Stimulated activated CD4-positive, alpha-beta T cell treated with anti-CD3 and anti-CD28 coated beads, TNF-alpha, amount 100 ng/mL, for 48 hours (primary cell): ENCODE measurements at places on chromosomes 3 and 15.

- no peak for DNase-seq
Observed at GRCh38 chr3:12981306-12982275, 91.6 kb downstream of the IQSEC1 start.

- no peak for DNase-seq
Observed at GRCh38 chr3:56927855-56928254, 126.1 kb upstream of the ARHGEF3 start.

- DNase-seq, result no peak
Observed at GRCh38 chr3:191972714-191973398, 511.9 kb downstream of the PYDC2 start.

GRCh38 chr3:59608356-59608755 lies 558.5 kb upstream of the CFAP20DC start:
- no peak for DNase-seq

DNA sequence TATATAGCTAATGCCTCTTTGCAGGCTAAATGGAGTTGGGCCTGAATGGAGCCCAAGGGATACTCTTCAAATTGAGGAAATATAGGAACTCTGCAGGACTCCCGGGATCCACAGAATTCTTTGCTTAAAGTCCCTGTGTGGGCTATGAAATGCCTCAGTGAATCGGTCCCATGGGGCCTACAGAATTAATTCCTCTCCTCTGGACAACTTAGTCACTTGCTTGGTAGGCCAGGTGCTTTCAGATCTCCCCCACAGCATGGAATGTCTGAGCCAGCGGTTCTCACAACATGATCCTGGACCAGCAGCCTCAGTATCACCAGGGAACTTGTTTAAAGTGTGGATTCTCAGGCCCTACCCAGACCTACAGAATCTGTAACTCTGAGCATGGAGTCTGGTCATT lies 15.1 kb upstream of the PRICKLE2 start:
- no peak for DNase-seq

DNA sequence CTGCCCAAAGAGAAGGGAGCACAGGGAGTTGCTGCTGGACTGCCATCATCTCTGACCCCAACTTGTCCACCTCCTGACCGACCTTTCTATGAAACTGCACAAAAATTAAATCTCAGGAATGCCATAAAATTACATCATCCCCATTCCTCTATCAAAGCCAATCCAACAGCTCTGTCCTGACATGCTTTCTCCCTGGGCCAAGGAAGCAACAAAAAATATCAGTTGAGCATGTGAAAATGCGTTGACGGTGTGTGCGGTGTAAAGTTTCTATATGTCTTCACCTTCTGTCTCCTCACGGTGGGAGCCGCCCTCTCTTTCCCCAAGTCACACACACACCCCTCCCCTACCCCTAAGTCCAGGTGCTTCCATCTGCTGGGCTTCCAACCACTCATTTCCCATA lies 3.6 kb upstream of the ZNF774 start:
- DNase-seq, result no peak

GRCh38 chr3:151130428-151130827 lies 45.0 kb downstream of the MED12L start:
- no peak for DNase-seq

DNA sequence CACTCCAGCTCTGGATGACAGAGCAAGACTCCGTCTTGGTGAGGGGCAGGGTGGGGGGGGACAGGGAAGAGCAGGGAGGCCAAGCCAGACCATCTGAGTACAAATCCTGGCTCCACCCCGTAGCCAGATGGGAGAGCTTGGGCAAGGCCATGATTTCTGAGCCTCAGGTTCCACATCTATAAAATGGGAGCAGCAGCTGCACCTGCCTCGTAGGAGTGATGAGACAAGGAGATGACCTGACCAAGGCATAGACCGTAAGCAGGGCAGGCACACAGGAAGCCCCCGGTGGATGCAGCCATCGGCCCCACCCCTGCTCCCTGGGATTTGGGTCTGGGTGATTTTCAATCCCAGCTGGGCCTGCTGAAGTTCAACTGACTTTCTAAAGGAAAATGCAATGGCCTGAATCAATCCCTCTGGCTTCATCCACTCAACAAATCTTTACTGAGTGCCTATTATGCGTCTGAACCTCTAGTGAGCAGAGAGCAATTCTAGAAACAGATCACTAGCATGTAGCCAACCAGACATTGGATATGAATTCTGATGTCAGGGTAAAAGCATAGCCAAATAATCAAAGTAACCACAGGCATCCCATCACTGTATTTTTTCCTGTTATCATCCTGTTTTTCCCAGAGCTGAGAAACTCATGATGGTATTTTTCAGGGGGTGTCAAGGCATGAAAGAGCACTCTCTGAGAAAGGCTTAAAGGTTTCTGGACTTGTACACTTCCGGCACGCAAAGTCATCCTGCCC lies 141.2 kb downstream of the NUP210 start:
- no peak for DNase-seq

DNA sequence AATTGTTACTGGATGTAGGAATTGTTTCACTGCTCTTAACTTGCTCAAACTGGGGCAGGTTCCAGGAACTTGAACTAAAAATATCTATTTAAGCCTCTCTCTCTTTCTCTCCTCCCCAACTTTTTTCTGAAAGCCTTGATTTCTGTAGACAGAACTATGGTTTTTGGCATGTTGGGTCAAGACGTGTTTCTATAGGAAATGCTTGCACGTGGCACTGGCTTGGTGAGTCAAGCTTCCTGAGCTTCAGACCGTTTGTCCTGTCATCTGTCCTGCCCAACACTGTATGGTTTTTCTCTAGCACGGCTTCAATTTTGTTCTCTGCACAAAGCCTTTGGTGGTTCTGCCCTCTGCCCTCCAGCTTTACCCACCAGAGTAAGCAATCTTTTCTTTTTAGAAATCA lies 13.5 kb downstream of the EAF1 start:
- DNase-seq, result no peak

DNA sequence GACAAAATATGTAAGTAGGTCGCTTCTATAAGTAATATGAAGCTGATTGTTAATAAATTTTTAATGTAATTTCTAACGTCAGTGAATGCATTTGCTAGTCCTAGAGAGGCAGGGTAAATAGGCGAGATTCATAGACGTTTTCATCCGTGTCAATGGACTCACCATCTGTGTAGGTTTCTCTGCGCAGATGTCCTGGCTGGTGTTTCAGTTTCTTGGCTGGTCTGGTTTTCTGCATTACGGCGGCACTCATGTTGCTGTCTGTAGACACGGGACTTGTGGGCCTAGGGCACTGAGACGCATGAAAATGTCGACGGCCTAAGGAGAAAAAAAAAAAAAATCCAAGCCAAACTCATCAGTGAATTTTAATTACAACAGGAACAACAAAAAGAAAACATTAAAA lies 1153.3 kb downstream of the ROBO1 start:
- no peak for DNase-seq

DNA sequence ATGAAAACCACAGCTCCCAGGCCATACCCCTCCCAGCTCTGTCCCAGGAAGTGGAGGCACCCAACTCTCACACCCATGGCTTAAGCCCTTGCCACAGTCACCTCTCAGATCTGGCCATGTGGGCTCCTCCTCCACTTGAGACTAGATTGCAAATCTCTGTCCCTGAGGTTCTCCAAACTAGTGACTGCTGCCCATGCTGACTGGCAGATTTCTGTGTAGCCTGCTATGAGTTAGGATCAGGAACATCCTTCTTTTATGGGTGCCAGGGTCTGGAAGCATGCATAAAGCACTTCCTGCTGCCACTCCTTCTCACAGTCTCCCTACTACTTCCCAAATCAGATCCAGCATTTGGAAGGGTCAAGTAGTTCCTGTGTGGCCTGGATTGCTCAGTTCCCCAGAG lies 59.6 kb upstream of the GOLIM4 start:
- DNase-seq, result no peak

GRCh38 chr15:63414474-63415120 lies 33.0 kb upstream of the CA12 start:
- no peak for DNase-seq

DNA sequence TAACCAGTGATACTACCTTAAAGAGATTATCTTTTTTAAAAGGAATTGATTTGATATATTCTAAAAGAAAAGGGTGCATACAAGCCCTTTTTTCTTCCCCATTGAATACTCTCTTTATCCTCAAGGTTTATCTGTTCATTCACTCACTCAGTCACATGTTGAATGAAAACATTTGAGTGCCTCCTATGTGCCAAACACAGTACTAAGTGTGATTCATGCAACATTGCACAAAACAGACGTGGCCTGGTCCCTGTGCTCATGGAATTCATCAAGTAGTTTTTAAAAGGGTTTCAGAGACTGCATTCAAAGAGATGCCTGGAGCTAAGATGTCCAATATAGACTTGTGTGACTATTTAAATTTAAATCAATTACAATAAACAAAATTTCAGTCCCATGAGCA lies 462.2 kb upstream of the MDFIC2 start:
- no peak for DNase-seq

DNA sequence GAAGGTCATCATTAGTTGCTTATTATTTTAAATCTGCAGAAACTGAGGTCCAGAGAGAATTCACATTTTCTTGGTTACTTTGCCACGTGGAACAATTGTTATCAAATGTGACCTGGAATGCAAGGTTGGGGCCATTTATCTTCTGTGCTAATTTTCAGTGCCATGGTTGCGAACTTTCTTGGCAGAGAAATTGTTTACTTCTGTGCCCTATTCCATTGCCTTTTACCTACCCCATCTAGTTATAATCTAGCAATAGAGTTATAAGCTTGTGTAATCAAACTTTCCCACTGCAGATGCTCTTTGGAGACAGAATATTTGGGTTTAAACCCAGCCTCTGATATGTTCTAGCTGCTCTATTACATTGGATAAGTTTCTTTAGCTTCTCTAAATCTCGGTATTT lies 242.9 kb downstream of the LPP start:
- no peak for DNase-seq

- DNase-seq, result no peak
Observed at GRCh38 chr15:74402337-74402841, 31.4 kb downstream of the SEMA7A start.

- DNase-seq, result no peak
Observed at GRCh38 chr15:81749716-81750375, 296.0 kb downstream of the MEX3B start.

DNA sequence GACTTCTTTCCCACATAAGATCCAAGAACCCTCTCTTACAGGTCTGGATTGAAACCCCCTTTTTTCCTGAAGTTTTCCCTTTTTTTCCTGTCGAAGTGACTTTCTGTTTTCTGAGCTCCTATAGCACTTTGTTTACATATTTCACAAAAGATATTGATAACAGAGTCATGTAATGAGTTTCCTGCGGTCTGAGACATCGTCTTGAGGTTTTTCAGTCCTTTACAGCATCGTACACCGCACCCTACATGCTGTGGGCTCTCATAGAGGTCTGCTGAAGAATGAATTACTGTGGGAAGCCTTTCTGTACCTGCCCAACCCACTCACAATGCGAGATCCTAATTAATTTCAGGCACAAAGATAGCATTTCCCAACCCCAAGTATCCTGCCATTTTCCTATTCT lies 53.1 kb downstream of the MCF2L2 start:
- DNase-seq, result no peak

DNA sequence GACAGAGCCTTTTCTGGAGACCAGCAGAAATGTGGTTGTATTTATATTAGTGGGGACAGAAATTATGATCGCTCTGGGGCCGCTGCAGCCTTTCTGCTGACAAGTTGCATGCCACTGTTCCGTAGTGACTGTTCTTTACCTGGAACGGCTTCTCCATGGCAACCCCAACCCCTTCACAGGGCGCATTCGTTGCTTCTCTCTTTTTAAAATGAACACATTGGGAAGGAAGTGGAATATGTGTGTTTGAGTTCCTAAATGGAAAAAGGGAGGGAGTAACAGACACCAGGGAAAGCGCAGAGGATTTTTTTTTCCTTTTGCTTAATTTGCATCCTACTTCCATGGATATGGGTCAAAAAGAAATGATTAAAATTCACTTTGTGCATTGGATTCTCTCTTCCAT lies 482.0 kb upstream of the SUCLG2 start:
- DNase-seq, result no peak

- DNase-seq, result no peak
Observed at GRCh38 chr3:125231895-125232294, 19.3 kb upstream of the SLC12A8 start.

DNA sequence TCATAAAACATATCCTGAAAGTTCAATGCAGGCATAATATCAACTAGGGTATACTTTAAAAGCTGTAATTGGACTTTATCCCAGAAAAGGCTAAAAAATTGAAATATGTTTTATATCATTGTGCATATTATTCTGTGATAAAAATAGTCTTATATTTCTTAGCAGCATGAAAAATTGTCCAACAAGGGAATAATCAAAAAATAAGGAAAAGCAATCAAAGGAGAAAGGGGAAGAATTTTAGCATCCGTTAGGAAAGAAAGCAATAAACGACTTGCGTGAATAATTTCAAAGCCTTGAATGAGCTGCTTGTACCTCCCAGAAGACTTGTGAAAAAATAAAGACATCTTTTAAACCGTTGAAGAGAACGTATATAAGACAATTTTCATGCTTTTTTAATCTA lies 1369.8 kb upstream of the GBE1 start:
- DNase-seq, result no peak

GRCh38 chr3:179717219-179717618 lies 64.4 kb downstream of the USP13 start:
- DNase-seq, result no peak

DNA sequence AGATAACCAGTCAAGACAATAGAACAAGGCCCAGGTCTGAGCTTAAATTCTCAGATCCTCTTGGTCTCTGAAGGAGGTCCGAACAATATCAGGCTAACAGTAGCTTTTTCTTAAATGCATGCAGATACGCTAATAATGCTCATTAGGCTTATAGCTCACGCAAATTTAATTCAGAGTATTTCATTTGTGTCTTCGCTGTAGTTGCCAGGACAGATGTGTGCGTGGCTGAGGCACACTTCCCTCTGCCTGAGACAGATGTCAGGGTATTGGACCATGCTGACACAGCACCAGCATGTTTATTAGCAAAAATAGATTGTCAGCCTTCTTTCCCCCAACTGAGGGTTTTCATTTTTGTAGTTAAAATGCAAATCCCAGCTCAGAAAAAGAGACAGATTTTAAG lies 102.9 kb upstream of the BFSP2 start:
- no peak for DNase-seq

DNA sequence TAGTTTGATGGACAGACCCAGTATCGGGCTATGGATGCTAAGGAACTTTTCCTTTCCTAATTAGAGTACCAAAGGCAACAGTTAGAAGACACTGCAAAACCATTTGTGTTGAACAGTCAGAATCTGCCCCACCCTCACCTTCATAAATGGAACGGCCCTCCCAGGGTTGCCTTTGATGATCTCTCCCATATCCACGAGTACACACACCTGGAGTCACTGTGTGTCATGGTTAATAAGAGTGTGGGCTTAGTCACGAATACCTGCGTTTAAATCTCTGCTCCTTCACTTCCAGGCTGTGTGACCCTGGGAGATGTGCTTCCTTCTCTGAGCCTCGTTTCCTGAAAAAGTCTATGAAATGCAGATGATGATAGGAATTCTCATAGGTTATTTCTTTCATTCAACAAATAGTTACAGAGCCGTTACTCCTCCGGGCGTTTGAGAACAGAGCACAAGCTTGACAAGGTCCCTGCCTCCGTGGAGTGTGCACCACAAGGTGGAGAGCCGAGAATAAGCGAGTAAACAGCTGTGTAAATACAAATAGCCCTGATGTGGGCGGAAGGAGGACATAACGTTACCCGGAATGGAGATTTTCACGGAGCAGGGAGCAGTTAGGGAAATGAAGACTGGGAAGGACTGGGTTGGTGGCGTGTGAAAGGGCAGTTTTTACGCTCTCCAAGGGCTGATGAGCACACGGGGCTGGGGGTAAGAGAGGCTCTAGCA lies 6.7 kb downstream of the SLC51A start:
- DNase-seq, result no peak

- no peak for DNase-seq
Observed at GRCh38 chr3:73070675-73071575, 9.5 kb downstream of the EBLN2 start.
